RWPE2 (cell line): ENCODE measurements at places on chromosomes 3 and 15.
A peak's percentile ranks its signal among the peaks of the same experiment; 100 is the strongest.

GRCh38 chr3:13093687-13094086 lies 20.5 kb upstream of the IQSEC1 start:
- DNase-seq = no peak

DNA sequence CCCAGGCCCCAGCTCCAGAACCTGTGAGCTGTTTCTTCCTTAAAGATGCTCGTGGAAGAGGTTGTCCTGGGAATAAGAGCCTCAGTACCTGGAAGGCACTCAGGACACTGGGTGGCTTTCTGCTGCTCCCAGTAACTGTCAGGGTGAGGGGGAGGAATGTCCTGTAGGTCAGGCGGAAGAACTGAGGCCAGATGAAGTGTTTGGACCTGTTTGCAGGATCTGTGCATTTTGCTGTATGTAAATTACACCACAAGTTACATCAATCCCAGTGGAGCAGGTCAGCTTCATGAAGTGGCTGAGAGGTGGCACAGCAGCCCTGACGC lies 27.1 kb downstream of the HDAC11 start:
- DNase-seq = no peak

DNA sequence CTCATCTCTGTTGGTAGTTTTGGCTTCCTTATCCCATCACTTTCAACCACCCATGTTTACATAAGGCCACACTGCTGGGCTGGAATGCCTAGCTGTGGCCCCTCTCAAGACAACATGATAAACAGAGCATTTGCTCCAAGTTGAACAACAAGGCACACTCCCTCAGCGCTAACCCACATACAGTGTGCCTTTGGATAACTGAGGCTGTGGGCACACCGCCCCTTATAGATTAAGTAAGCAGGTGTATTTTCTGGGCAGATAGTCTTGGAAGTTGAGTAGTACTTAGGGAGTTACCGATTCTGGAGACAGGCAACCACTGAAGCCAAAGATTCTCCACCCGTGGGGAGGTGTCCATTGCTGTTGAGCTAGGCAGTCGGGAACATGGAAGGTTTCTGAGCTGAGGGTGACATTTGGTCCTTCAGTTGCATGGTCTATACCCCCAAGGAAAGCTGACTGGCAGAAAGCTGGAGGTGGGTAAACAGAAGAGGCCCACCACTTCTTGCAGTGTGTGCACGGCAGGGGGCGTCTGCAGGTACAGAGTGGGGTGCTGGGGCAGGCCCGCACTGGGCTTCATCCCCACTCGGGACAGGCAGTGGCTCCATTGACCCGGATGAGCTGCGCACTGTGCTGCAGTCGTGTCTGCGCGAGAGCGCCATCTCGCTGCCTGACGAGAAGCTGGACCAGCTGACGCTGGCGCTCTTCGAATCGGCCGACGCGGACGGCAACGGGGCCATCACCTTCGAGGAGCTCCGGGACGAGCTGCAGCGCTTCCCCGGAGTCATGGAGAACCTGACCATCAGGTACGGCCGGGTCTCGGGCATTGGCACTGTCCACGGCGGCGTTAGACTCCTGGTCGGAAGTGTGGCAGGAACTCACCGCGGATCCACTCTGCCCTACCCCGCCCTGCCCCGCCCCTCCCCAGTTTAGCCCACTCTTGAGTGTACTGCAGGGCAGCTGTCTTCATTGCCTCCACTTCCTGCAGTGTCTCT lies 16.8 kb downstream of the NOX5 start:
- DNase-seq = no peak

- no peak for DNase-seq
Measured at GRCh38 chr15:31197497-31198414, 96.2 kb upstream of the TRPM1 start.

GRCh38 chr3:175432376-175433025 lies 573.4 kb downstream of the NAALADL2 start:
- DNase-seq = no peak

DNA sequence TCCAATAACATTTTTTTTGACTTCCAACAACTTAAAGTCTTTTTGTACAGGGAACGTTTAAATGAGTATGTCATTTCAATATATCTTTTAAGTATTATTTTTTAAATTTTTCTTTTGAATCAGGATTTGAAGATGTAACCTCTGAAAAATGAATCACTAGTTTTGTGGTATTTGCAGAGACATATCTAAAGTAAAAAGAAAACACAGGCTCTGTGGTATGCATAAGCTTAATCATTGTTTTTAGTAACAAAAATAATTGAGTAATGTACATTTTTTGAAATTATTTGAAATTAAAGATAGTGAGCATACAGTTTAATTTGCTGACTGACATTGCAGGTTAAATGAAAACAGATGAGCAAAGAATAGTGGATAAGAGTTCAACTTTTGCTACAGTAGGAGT lies 531.3 kb downstream of the ROBO1 start:
- DNase-seq = no peak

DNA sequence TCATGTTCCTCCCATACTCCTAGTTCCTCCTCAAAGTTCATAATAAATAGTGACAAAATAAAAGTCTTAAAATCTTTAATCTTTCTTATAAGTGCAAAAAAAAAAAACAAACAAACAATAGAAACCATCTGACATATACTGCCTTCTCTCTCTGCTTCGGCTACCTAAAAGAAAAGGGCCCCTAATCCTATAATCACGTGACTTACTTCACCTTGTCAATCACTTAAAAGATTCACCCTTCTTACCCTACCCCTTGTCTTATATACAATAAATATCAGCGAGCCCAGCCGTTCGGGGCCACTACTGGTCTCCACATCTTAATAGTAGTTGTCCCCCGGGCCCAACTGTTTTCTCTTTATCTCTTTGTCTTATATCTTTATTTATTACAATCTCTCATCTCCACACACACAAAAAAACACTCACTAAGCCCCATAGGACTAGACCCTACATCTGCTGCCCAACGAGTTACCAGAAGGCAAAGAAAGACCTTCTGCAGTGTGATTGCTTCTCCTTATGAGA lies 28.8 kb downstream of the MKRN3 start:
- DNase-seq = no peak

DNA sequence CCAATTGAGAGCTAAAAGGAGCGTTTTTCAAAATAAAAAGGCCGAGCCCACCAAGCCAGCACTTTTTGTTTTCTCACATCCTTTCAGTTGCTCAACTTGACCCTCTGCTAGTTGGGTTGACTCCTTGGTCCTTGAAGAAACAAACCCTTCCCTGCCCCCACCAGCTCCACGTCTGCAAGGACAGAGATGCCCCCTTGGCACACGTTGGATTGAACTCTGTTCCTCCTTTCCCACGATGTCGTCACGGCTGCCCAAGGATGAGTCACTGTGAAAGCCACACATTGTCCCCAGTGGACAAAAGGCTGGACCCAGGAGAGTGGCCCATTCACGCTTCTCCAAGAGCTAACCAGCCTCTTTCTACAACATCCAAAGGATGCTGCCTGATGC lies 43.0 kb upstream of the SPATA12 start:
- DNase-seq = no peak

GRCh38 chr3:195803289-195803908 lies 8.3 kb downstream of the MUC4 start:
- no peak for DNase-seq

DNA sequence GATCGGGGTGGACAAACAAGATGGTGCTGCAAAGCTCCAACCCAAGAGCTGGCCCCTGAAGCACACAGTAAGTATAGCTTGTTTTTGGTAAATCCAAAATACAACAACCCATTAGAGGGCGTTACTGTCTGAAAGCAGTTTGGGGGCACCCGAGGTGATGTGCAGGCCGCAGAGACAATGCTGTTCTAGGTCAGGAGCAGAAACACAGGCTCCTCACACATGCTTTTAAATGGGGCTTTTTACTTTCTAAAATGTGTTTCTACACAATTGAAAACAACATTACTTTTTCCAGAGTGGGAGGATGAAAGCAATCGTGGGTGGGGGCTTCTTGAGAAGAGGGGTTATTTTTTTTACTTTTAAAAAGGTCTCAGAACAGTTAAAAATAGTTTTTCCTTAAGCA lies 1029.3 kb upstream of the CFAP20DC start:
- no peak for DNase-seq

- DNase-seq = no peak
Measured at GRCh38 chr3:124587053-124587408, 143.2 kb upstream of the UMPS start.

DNA sequence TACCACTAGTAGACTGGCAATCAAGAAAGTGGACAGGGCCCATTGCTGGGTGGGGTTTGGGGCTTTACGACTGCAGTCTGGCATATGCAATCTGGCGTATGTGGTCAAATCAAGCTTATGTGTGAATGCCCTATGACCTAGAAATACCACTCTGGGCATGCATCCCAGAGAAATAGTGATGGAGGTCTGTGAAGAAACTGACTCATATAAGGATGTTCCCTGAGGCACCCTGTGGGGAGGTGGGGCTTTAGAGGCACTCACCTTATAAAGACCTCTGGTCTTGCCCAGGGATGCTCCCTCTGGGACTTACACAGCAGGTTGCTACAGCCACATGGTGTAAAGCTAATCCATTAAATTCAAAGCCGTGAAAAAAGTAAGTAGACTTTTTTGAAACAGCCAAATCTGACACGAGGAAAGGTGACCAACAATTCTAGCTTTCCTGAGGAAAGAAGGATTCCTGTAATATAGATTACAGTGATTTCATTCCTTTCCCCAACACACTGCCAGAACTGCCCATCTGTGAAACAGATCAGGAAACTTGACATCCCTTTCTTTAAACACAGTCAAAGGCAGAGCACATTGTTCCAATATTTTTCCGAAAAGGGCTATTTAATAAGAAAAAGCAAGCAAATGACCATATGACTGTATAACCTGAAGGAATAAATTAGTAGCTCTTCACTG lies 13.6 kb downstream of the RARRES1 start:
- DNase-seq = peak; percentile 71

- DNase-seq = no peak
Measured at GRCh38 chr3:128217702-128218547, 64.6 kb downstream of the EEFSEC start.

DNA sequence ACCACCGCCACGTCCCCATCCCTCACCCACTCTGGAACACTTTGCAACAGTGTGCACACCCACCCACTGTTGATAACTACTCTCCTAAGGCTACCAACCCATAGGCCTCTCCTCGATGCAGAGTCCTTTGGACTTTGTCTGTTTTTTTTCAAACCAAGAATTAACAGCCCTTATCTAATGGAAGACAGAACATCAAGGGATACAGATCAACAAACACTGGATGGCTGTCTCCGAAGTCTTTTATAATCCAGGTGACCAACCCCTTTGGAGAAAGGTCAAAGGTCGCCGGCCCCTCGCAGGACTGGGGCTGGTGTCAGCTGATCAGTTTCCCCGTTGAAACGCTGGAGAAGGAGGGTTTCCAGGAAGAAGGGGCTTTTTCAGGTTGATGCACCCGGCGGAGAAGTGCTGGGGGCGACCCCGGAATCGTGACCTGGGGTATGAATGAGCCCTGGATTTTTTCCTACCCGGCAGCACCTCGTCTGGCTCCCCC lies 532 bp downstream of the B4GALT4 start:
- DNase-seq = no peak

- no peak for DNase-seq
Measured at GRCh38 chr3:79976466-79976865, 208.7 kb upstream of the ROBO1 start.

- DNase-seq = no peak
Measured at GRCh38 chr15:78878356-78878755, 5.7 kb downstream of the MORF4L1 start.

DNA sequence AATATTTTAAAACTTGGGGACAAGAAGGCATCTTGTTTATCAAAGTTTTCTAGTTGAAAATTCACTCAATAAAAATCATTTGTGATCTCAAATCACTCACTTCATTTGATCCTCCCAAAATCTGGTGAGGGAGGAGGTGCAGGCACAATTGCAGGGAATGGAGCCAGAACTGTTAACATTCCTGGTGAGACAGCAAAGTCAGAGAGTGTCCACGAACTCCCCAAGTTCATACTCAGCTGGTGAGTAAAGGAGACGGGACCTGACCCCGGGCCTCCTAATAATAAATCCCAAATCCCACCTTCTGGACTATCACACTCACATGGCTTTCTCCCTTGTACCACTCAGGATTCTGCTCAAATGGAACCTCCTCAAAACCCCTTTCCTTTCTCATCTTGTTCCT lies 252.3 kb upstream of the LRTM1 start:
- no peak for DNase-seq

- DNase-seq = no peak
Measured at GRCh38 chr15:80749589-80749988, 29.6 kb upstream of the CEMIP start.

DNA sequence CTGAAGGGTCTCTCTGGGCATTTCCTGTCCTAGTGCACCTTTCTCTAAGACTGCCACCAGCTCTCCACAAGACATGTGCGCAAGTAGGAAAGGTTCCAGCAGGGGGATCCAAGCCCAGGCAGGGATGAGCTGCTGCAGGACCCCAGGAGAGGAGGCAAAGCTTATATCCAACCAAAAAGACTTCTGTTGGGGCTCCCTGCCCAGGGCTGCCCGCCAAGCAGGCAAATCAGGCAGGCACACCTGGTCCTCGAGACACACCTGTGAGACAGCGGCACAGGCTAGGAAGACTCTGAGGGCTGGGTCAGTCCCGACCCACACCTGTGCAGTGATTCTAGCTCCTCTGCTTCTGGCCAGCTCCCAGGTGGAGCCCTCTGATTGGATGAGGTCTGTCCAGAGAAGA lies 80.6 kb downstream of the MYLK start:
- DNase-seq = no peak

DNA sequence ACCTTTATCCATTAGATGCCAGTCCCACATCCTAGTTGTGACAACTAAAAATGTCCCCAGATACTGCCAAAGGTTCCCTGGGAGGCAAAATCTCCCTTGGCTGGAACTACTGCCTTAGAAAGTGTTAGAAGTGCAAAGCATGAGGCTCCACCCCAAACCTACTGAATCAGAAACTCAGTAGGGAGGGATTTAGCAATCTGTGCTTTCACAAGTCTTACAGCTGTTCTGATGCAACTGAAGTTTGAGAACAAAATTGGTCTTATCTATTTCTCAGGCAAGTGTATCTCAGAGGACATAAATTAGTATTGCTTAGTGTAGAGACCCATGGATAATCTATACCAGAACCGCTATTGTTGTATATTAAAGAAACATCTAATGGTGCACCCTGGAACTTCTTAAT lies 70.2 kb downstream of the CLDN1 start:
- DNase-seq = no peak

- DNase-seq = no peak
Measured at GRCh38 chr15:89117790-89118189, 29.5 kb downstream of the ABHD2 start.

DNA sequence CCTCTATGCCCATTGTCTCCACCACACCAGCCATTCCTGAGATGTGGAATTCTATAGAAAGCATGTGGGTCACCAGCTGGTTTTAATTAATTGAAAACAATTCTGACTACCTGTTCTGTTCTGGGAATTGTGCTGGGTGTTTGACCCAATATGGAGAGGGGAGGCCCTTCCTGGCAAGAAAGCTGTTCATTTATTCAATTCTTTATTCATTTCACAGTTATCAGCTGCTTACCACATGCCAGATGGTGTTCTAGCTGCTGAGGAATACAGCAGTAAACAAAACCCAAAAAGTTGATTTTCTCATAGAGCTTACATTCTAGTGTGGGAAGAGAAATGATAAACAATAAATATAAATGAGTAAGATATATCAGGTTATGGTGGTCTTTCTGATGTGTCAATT lies 296.1 kb upstream of the RASGRP1 start:
- DNase-seq = no peak

GRCh38 chr3:69058180-69058946 lies 6.2 kb upstream of the TMF1 start:
- no peak for DNase-seq
